ENCODE measurements at places on chromosomes 4 and X.
A peak's percentile ranks its signal among the peaks of the same experiment; 100 is the strongest.

DNA sequence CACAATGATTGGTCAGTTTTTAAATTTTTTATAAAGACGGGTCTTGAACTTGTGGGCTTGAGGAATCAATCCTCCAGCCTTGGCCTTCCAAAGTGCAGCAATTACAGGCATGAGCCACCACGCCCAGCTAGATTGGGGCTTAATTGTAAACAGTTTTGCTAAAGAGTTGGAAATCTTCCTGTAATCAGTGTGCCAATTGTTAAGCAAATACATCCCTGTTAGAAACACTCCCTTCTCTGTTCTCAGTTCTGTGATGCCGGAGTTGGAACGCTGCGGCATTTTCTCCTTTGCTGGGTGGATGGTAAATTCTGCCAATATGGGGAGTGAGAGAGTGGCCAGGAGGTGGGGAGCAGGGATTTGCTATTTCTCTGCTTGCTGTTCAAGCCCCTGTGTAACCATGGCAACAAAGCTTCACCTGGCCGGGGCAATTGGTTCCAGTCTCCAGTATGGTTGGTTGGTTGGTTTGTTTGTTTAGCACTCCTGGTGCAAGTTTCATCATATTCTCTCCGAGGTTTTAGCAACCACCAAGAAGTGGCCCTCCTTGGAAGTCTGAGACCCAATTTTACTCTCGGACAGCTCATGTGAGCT lies 3.0 kb upstream of the SPATA4 start:
- no peak for DNase-seq

- DNase-seq = no peak
Observed at GRCh38 chr4:25113915-25114904, 46.0 kb downstream of the SEPSECS start.

- no peak for DNase-seq
Observed at GRCh38 chr4:168979338-168979737, 30.7 kb downstream of the CBR4 start.

- no peak for DNase-seq
Observed at GRCh38 chr4:128775916-128776315, 33.6 kb upstream of the JADE1 start.

DNA sequence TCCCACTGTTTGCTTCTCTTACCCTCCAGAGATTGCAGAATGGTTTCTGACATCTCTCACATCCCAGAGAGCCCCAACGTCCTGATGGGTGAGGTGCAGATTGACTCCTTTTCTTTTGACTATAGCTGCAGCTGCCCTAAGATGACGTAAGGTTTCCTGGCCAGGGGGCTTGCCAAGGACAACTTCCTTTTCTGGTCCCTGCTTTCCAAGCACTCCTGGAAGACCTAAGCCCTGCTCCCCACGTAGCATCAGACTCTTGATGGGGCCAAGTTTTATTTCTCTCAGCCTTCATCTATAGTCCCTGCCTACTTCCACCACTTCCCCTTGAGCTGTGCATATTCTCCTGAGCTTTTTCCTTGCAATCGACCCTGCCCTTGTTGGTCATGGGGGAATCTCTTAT lies 497.7 kb downstream of the IDS start:
- DNase-seq = no peak

- no peak for DNase-seq
Observed at GRCh38 chr4:187603093-187604025, 392.2 kb upstream of the ZFP42 start.

DNA sequence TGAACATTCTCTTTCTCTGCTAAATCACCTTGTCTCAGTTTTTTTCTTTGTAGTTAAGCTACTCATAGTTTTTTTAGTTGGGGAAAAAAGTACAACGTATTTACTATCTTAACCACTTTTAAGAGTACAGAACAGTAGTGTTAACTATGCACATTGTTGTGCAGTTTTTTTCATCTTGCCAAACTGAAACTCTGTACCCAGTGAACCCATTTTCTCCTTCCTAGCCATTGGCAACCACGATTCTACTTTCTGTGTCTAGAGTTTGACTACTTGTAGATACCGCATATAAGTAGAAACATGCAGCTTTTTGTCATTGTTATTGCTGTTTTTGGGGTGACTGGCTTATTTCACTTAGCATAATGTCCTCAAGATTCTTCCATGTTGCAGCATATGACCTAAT lies 10.0 kb downstream of the N4BP2 start:
- DNase-seq = no peak

DNA sequence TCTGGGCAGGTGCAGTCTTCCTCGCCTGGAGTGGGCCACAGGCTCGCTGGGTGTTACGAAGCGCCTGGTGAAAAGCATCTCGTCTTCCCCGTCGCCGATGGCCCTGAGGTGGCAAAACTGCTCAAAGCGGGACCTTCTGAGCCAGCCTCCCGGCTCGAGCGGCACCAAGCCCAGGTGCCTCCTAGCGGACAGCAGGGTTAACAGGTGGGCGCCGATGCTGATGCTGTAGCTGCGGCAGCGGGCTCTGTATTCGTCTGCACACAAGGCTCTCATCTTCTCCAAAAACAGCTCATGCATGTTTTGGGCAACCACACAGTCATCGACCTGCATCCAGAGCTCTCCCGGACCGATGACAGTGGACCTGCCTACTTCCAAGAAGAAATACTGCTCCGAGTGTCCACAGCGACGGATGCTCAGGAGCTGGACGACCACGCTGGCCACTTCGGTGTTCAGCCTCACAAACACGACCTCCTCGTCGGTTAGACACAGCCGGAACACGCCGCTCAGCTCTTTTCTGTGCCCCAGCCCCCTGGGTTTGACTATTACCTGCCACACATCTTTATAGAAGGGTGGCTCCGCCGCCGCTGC lies 1.2 kb downstream of the IRS4 start:
- no peak for DNase-seq

DNA sequence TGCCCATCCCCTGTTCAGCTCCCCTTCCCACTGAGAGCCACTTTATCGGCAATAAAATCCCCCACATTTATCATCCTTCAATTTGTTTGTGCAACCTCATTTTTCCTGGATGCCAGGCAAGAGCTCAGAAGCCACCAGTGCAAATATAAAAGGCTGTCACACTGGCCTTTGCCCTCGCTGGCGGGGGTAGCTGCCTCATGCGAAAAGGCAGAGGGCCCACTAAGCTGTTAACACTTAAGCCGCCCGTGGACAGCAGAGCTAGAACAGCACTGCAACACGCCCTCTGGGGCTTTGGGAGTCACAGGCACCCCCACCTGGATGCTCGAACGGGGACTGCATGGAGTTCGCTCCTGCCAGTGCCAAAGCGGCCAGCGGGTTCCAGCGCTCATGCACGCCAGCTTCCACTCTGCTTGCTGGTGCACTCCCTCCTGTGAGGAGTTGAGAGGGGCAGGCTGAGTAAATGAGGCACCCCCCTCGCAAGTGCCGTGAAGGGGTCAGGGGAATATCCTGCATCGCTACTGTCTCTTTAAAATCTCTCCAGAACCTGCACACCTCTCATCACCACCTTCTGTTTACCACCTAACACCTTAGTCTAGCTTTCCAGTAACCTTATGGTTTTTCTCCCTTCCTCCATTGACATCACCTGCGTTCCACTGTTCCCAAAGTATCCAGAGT lies 99.5 kb downstream of the SORBS2 start:
- DNase-seq = no peak

- DNase-seq = no peak
Observed at GRCh38 chr4:4364061-4364460, 22.8 kb upstream of the NSG1 start.

DNA sequence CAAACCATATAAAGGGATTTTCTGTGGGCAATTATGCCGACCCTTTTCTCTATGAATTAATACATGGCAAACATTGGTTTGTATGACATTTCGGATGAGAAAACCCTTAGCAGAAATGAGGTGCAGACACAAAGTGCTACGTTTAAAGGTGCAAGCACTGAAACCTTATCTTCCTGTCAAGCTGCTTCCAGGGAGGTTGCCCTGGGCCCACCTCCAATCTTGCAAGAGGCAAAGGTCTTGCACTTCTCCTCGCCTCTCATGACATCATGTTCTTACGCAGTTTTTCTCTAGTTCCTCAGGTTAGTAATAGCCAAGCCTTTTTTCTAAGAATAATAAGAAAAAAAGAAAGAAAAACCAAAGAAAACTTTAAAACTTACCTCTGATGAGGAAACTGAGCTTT lies 220.1 kb downstream of the DHX15 start:
- DNase-seq = no peak

GRCh38 chrX:87616371-87616770 lies 98.8 kb downstream of the KLHL4 start:
- DNase-seq = no peak

DNA sequence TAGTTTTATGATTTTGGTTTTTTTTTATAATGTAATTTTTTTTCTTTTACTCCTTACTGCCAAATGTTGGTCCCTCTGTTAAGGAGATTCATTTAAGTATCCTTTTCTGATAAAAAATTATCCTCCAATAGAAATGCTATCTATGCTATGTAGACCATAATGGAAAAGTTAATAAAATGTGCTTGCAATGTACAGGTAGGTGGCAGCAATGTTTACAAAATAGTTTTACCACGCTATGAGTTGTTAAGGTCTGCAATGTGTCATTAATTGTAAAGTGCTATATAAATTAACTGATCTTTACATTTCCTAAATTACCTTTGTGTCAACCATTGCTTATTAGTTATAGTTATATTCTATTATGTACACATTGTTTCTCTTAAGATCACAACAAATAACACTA lies 3.8 kb upstream of the CENPC start:
- DNase-seq = no peak

- DNase-seq = no peak
Observed at GRCh38 chrX:120213438-120214265, 37.0 kb upstream of the ZBTB33 start.

DNA sequence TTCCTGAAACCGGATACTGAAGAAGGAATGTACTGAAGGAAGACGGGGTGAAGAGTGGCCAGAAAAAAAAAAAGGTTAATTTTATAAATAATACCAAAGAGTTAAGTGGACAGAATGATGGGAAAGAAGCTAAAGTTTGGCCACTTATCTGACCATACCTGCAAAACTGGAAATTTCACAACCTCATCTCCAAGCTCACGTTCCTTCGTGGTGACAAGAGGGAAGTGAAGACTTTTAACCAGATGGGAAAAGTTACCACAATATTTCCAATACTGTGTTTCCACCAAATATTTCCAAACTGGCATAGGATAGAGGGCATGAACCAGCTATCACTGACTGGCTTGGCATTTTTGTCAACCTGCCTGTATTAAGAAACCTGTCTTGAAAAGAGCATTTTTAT lies 56.4 kb downstream of the MAML3 start:
- no peak for DNase-seq

- no peak for DNase-seq
Observed at GRCh38 chr4:1643971-1644735, 40.0 kb downstream of the FAM53A start.

GRCh38 chr4:101870874-101871273 lies 80.3 kb downstream of the BANK1 start:
- no peak for DNase-seq

DNA sequence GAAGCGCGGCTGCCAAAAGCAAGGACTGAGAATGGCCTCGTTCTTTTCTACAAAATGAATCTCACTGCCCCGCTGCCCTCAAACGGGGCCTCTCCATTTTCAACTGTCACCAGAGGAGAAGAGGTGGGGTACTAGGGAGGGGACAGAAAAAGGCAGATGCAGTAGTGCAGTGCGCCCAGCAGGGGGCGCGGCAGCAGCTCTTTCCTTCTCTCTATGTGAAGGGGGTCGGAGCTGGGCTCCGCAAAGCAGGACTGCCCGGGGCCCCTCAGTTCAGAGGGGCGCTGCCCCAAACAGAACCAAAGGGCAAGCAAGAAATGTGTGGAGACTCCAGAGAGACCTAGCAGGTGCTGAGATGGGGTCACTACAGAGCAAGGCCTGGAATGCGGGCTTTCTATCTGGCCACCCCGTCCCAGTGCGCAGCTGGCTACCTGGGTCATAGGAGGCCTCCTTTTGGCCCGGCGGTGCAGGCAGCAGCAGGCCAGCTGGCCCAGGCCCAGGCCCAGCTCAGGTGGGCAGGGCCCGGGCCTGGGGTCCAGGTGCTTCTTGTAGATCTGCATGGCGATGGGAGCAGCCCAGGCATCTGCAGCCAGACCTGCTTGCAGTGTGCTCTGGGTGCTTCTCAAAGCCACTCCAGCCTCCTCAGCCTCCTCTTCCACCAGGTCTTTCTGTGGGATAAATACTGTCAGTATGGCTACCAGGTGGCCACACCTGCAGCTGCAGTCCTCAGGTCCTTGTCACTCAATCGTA lies 5.9 kb downstream of the IRAK1 start:
- DNase-seq = peak; percentile 19

GRCh38 chr4:122481766-122482405 lies 25.4 kb upstream of the IL2 start:
- no peak for DNase-seq

DNA sequence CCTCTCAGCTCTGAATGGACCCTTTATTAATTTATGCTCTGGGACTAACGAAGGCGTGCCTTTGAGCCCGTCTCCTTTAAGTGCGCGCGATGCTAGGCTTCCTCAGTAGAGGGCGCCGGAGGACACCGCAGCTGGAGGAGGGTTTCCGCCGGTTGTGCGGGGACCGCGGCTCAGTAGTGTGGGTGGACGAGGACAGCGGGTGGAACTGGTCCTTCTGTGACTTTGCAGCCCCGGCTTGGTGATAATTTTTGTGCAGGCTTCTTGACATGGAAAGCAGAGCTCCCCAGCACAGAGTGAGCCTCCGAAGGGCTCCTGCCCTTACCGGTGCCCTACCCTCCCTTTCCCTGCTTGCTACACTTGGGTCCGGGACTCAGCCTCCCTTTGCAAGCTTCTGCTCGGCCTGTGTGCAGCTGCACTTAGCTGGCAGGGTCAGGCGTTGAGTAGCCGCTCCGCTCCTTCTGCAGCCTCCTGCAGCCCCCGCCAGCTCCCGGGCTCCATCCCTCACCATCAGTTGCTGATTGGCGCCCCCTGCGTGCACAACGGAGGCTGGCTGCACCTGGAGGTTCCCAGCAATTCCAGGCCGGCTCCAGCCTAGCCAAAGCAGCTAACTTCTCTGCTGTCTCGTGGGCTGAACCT lies 26.8 kb upstream of the BOD1L1 start:
- DNase-seq = peak; percentile 63

DNA sequence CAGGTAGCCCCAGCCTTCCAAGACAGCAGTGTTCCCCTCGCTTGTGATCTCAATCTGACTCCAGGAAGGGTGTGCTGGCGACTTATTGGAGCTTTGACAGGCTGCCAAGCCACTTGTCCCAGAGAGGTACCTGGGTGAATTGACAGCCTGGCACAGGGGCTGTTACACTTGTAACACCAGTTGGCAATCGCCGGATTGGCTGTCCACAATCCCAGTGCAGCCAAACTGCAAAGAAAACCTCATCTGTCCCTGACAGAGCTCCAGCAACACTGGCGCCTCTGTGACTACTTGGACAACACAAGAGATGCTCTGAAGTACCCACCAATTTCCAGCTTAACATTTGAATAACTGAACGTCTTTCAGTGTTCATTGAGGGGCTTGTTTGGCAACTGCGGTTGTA lies 76.8 kb upstream of the PRPS1 start:
- no peak for DNase-seq
